Activated T-helper 1 cell treated with anti-CD3 and anti-CD28 coated beads, Interleukin-2, amount 50 U/mL, for 16 hours (primary cell): ENCODE measurements at places on chromosomes 7 and 10.

GRCh38 chr10:126240483-126240882, 147.8 kb downstream of the ADAM12 start:
- no peak for DNase-seq

DNA sequence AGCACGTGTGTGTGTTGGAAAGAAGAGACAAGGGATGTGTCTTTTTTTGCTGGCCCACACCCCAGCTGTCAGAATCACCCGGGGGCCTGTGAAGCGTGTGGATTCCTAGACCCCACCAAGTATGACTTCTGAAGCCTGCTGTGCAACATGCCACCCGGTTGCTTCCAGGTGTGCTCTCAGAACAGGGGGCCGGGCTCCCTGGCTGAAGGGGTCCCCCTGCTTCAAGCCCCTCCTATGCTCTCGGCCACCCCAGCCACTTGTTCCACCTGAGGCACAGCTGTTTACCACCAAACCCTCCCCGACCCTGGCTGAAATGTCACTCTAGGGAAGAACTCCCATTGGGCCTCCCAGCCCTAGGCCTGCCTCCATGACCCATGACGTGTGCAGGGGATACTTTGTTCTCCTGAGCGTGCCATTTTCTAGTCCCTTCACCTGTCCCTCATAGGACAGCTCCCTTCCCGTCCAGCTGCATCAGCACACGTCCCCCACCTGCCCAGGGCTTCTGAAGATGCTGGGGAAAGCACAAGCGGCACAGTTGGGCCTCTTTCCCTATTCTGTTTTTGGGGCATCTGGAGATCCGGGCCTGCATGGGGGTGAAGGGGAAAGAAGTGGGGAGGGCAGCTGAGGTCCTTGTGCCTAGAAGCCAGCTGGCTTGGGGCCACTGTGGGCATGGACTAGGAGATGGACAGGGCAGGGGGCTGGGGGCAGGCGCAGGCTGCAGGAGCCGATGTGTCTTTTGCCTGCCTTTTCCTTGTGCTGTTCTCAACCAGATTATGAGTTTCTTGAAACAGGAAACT, 33.3 kb downstream of the CRHR2 start:
- no peak for DNase-seq

GRCh38 chr10:4373612-4374011, 452.4 kb upstream of the AKR1E2 start:
- no peak for DNase-seq

DNA sequence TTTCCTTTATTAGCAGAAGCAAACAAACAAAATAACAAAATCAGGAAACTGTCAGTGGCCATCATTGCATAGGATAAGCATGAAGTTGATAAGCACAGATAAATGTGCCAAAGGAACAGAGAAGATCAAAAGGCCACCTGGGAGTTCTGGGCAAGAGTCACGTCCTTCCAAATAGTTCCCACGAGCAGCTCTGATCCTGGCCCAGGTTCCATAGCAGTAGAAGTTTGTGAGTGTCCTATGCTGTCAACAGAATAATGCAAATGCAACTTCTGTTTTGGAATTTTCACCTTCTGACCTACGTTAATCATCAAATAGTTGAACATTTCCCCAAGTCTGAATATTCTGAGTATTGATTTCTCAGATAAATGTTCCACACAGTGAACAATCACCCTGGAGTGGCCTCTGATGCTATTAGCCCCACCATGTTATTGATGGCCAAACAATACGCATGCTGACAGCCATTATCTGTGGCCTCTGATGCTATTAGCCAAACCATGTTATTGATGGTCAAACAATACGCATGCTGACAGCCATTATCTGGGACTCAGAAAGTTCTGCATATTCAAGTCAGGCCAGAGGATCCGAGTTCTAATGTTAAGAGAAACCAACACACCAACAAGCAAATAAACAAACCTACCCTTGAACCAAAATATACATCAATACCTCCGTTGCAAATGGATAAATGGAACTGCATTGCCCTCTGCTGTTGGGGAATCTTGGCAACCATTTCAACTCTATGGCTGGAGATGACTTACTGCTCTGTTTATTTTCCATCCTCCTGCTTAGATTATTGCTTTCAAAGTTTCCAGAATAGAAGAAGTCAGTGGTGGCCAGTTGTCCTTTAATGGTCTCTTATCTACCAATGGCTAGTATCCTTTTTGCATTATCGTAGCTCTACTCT, 63.3 kb downstream of the MRC1 start:
- no peak for DNase-seq

DNA sequence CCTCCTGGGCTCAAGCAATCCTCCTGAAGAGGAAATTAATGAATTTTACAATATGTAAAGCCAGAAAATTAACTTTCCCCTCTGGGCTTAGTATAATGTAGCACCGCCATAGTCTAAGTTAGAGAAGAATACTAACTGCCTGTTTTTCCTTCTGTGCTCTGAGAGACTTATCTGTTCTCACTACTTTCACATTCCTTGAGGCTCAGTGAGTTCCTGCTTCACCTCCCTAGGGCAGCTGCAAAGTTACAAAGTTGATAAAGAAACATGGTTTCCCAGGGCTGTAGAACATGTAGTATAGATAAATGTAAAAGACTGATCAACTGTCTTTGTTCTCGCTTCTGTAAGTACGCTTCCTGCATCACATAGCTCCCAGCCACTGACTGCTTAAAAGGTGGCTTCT, 16.0 kb upstream of the OLAH start:
- no peak for DNase-seq

DNA sequence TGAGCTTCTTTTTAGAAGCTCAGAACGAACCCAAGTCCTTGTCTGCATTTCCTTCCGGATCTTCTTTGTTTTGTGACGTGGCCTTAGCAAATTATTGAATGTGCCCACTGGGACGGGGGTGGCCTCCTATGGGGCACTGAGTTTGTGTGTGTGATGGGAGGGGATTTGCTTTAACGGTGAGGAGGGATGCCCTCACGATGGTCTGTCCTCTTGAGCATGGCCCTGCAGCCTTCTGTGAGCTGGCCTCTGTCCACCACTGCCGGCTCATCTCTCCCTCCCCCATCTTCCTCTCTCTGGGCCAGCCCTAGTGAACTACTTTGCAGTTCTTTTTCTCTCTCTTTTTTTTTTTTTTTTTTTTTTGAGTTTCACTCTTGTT, 62.9 kb upstream of the MKRN1 start:
- DNase-seq: no peak

DNA sequence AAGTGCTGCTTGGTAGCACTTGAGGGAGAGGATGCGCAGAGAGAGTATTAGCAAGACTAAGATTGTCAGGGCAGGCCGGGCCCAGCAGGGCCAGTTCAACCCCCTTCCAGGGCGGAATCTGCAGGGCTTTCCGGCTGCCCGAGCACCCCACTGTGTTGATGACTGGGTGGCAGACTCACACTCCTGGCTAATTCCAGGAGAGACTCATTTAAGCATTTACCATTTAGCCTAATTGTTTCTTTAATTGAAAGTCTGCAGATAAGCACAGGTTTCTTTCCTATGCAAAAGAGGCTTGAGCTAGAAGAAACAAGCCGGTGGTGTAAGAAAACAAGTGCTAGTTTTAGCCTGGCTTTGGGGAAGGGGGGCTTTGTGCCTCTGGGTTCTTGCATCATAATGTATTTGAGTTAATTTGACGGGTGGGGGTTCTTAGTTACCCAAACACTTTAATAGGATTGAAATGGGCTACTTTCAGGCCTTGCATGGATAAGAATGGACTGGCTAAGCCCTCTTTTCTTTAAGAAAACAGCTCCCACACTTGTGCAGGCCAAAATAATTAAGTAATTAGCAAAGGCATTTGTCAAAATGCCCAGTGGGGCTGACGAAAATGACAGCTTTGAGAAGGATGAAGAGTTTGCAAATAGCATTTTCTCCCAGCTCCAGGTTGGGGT, 201.3 kb downstream of the MYOF start:
- no peak for DNase-seq

- DNase-seq: no peak
Measured at GRCh38 chr7:128891942-128892269, 18.6 kb downstream of the KCP start.

DNA sequence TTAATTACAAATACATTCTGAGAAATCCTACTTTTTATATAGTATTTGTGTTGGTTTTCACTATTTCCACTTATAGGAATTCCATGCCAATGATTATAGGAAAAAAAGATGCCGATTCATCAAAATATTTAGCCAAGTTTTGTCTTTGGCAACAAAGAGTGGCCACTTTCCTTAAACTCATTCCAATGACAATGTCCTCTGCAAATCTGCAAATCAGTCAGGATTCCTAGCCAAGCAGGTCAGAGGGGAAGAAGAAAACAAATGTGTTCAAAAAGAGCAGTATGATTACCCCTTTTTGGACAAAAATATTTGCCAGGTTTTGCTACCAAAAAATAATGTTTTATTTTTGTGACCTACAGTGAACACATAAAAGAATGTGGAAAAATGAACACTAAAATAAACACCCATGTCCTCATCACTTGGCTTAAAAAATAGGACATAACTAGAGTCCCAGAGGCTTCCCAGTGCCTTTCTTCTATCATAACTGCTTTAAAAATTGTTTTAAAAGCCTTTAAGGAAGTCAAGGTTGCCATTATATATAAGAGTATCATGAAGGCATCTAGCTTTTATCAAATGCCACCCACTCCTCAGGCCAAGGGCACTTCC, 125.9 kb downstream of the ADAM12 start:
- no peak for DNase-seq

DNA sequence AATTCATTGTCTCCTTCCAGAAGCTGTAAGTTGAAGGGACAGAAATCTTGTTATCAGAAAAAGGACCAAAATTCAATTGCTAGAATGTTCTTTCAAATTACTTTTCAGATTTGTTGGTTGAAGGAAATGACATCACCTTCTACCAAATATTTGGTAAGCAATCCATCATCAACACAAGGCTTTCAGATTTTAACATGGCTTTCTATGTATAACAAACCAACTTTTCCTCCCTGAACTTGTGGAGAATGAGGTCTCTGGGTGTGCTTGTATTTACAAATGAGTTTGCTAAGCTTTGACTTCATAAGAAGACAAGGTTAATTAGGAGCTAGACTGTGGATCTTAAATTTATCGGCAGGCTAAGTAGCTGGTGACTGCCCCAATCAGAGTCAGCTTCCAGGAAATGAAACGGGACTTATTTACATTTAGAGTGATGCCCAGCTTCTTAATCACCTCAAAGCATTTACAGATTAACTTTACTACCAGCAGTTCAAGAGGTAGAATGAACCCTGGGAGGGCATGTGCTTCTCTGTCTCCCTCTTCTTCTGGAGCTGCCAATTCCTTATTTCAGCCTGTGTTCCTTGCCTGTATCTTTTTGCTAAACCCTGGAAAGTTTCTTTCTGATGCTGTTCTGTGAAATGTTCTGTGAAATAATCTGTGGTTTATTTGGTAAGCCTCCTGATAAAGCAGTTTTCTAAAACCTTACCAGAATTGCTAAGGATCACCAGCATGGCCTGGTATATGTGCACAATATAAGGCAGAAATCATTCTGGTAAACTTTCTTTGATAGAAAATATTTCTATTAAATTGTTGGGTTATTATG, 248.8 kb upstream of the FZD8 start:
- DNase-seq: no peak

DNA sequence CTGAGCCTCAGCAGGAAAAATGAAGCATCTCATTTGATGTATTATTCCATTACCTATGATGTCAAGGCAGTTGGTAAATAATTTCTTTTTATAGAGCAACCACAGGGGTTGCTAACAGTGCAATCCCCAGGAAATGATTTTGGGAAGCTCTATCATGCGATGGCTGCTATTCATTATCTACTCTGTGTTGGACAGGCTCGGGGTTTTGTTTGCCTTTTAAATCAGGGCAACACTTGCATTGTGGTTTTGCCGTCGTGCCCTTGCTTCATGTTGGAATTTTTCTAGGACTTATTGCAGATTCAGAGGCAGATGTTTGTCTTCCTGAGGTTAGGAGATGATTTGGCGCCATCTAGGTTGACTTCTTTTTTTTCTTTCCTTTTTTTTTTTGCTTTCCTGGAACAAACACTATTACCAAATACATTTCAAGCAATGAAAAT, 128.4 kb downstream of the BICC1 start:
- DNase-seq: no peak
